Vagina (tissue), 2 donors: ENCODE measurements at places on chromosomes 7 and 10.

- H3K27me3 ChIP-seq: no peaks in the 10 kb centered on the region
- H3K36me3 ChIP-seq: no peaks in the 10 kb centered on the region
- H3K4me1 ChIP-seq: no peaks in the 10 kb centered on the region
- no peak for DNase-seq
- H3K27ac ChIP-seq: no peak overlapping the region
- no peak overlapping the region for H3K4me3 ChIP-seq
These were observed 101.0 kb downstream of the MYL10 start for GRCh38 chr7:101527844-101528667.

- H3K4me3 ChIP-seq: no peak overlapping the region
- no peaks in the 10 kb centered on the region for H3K36me3 ChIP-seq
- H3K27ac ChIP-seq: no peak overlapping the region
- no peaks in the 10 kb centered on the region for H3K4me1 ChIP-seq
- no peaks in the 10 kb centered on the region for H3K27me3 ChIP-seq
These were observed 595.9 kb downstream of the DNAJB6 start for GRCh38 chr7:157932498-157933218.

DNA sequence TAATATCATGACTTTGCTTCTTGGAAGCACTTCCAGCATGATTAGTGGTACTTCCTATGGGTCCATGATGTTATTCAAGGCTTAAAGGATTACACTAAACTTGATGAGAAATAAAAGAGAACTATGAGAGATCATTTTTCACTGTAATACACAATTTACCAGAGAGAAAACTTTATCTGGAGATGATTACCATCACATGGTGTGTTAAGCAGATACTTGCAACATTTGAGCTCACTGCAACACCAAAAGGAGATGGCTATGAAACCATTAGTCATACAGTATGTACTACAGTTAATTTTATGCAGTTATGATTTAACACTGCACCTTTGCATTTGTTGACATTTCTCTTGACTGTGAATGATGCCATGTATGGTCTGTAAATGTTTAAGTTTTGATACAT, 311.3 kb upstream of the AOAH start:
- no peak overlapping the region for H3K27ac ChIP-seq
- peaks cover 21% of the 10 kb centered on the region for H3K4me1 ChIP-seq
- no peaks in the 10 kb centered on the region for H3K36me3 ChIP-seq
- H3K27me3 ChIP-seq: no peaks in the 10 kb centered on the region

DNA sequence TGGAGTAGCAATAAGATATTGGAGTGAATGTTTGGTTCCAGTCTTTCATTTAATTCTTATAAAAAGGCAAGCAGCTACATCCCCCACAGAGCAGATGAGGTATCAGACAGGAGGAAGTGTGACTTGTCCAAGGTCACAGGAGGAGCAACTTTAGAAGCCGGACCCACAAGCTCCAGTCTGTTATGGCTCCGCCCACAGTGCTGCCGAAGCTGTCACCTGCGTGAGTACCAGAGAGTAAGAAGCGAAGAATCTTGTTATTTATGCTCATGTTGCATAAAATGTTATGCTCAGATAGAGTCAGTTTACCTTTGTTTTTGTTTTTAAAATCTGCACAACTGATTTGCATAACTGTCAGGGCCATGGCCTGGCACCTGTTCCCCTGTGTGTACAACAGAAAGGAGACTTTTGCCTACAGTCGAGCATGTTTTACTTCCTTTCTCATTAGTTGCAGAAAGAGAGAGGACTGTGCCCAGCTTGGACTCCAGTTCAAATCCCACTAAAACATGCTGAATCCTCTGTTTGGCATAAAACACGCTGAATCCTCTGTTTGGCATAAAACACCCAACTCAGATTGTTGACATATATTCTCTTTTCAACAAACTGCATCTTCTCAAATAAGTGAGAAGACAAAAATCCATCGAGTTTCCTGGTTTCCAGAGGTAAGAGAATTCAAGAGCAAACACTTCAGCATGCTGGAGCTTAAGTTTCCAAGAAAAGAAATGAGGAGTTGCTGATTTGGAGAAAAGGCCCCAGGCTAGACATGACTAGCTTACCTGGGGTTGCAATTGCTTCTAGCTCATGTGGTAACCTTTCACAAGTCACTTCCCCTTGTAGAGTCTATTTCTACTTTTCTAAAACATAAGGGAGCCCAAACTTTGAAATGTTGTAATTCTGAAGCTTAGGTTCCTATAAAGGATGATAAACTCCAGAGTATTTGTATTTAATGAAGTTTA, 409.8 kb upstream of the ZMIZ1 start:
- no peaks in the 10 kb centered on the region for H3K4me1 ChIP-seq
- no peak overlapping the region for H3K27ac ChIP-seq
- H3K36me3 ChIP-seq: no peaks in the 10 kb centered on the region
- no peak for DNase-seq

GRCh38 chr7:140722254-140722653, 25.7 kb downstream of the NDUFB2 start:
- no peak overlapping the region for H3K4me3 ChIP-seq
- no peak for DNase-seq
- H3K27ac ChIP-seq: no peak overlapping the region
- H3K4me1 ChIP-seq: no peaks in the 10 kb centered on the region

- DNase-seq: no peak
- no peak overlapping the region for H3K4me3 ChIP-seq
- H3K36me3 ChIP-seq: no peaks in the 10 kb centered on the region
These were observed 11.6 kb upstream of the RBP3 start for GRCh38 chr10:47336387-47337134.

- peaks cover 19% of the 10 kb centered on the region for H3K4me1 ChIP-seq
- H3K4me3 ChIP-seq: no peak overlapping the region
- no peaks in the 10 kb centered on the region for H3K36me3 ChIP-seq
- DNase-seq: no peak
- no peak overlapping the region for H3K27ac ChIP-seq
- H3K27me3 ChIP-seq: no peaks in the 10 kb centered on the region
These were observed 19.6 kb downstream of the ABI1 start for GRCh38 chr10:26840938-26841732.

DNA sequence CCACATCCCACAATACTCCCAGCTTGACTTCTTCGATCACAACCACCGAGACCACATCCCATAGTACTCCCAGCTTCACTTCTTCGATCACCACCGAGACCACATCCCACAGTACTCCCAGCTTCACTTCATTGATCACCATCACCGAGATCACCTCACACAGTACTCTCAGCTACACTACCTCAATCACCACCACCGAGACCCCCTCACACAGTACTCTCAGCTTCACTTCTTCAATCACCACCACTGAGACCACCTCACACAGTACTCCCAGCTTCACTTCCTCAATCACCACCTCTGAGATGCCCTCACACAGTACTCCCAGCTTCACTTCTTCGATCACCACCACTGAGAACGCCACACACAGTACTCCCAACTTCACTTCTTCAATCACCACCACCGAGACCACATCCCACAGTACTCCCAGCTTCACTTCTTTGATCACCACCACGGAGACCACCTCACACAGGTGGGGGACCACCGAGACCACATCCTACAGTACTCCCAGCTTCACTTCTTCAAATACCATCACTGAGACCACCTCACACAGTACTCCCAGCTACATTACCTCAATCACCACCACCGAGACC, 8.6 kb downstream of the MUC3A start:
- DNase-seq: peak; percentile 100
- no peak overlapping the region for H3K4me3 ChIP-seq
- H3K27ac ChIP-seq: no peak overlapping the region
- no peaks in the 10 kb centered on the region for H3K27me3 ChIP-seq
- H3K36me3 ChIP-seq: no peaks in the 10 kb centered on the region
- H3K4me1 ChIP-seq: no peaks in the 10 kb centered on the region

DNA sequence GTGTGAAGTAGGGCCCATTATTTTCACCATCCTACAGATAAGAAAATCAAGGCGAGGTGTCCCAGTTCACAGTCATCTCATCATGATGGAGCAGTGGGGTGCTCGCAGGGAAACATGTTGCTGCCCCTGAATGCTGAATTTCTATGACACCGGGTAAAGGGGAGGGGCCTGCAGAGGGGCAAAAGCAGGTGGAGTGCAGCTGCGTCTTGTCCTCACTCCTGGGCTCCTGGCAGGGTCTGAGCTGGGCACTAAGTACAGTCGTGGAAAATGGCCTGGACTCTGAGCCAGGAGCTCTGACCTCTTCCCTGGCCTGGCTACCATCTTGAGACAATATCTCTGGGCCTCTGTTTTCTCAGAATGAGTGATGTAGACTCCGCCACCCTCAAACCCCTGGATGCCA, 253.1 kb upstream of the PITRM1 start:
- H3K27ac ChIP-seq: no peak overlapping the region
- H3K36me3 ChIP-seq: no peaks in the 10 kb centered on the region
- H3K4me3 ChIP-seq: no peak overlapping the region
- DNase-seq: no peak
- no peaks in the 10 kb centered on the region for H3K27me3 ChIP-seq

DNA sequence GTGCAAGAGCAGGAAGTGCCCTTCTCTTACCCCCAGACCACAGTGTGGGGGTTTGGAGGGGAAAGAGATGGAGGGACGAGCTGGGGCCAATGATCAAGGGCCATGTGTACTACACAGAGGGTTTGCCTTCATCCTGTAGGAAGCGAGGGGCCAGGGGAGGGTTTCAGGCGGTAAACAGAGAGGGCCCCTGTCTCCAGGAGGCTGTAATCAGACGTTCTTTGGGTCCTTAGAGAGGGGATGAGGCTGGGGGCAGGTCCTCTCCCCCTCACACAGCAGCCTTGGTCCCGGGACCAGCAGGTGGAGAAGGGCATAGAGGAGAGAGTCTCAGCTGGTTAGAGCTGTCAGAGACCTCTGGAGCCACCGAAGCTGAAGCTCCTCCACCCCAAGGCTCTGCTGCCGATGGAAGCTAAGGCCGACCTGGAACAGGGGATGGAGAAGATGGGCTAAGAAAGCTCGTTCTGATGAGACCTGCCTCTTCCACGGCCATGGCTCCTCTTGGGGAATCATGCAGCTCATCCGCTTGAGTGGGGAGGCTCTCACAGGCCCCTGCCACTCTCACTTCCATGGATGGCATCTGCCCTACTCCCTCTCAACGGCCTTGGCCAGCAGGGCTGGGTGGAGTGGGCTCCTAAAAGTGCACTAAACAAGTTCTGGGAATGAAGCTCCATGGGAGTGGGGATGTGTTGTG, 3.5 kb downstream of the LOXL4 start:
- no peak overlapping the region for H3K4me3 ChIP-seq
- peaks cover 50% of the 10 kb centered on the region for H3K4me1 ChIP-seq
- no peak overlapping the region for H3K27ac ChIP-seq
- H3K27me3 ChIP-seq: no peaks in the 10 kb centered on the region

- H3K27me3 ChIP-seq: no peaks in the 10 kb centered on the region
- DNase-seq: no peak
- H3K4me3 ChIP-seq: no peak overlapping the region
- H3K36me3 ChIP-seq: no peaks in the 10 kb centered on the region
- no peaks in the 10 kb centered on the region for H3K4me1 ChIP-seq
- H3K27ac ChIP-seq: no peak overlapping the region
These were observed 79.0 kb downstream of the PRR15 start for GRCh38 chr7:29642494-29643155.

DNA sequence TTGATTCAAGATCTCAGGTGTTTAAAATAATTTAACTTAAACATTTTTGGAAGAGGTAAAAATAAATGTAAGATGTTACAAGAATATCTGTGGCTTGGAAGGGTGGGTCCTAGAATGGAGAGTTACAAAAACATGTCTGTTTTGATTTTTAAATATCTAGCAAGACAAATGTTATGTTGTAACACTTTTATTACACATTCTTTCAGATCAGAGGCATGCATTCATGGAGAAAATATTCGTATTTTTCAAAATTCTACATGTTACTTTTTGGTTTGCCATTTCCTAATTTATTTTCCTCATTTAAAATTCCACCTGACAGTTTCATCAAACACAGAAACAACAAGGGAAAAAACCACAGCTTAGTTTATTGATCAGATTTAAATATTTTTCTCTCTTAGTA, 10.0 kb downstream of the WBP1L start:
- H3K27ac ChIP-seq: peak overlapping the region; percentile 78
- no peaks in the 10 kb centered on the region for H3K36me3 ChIP-seq
- H3K4me1 ChIP-seq: peaks cover 49% of the 10 kb centered on the region

DNA sequence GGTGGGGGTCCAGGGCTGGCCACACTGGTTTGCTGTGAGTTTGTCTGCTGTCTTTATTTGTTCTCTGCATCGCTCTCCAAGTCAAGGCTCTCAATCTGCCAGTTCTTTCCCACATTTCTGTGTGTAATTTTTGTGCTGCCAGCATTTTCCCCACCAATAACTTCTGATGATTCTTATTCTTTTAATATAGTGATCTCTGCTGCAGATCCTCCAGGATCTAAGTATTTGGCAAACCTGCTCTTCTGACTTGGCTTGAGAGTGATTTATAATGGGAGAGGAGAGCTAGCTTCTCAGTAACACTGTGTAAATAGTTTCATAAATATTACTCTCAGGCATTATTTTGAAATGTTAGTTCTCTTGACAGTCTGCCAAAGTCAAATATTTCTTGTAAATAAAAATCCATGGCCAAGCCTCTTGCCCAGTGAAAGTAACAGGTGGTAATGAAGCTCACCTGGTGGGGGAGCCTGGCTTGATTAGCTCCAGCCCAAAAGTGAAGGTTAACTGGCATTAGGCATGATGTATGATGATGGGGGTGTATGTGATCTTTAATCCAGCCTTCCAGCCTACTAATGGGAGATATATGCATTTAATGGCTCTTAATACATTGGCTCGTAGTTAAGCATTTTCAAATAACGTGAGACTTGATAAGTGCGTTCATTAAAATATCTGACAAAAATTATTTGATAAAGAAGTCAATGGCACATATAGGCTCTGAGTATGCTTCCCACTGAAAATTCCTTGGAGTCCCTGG, 1055.9 kb downstream of the KCNMA1 start:
- H3K4me1 ChIP-seq: peaks cover 18% of the 10 kb centered on the region
- H3K4me3 ChIP-seq: no peak overlapping the region
- H3K36me3 ChIP-seq: no peaks in the 10 kb centered on the region

GRCh38 chr7:101555921-101556275, 73.2 kb downstream of the MYL10 start:
- no peaks in the 10 kb centered on the region for H3K36me3 ChIP-seq
- no peak for DNase-seq
- no peak overlapping the region for H3K4me3 ChIP-seq
- no peaks in the 10 kb centered on the region for H3K27me3 ChIP-seq

GRCh38 chr7:79789584-79790345, 336.3 kb upstream of the MAGI2 start:
- H3K27me3 ChIP-seq: no peaks in the 10 kb centered on the region
- H3K4me3 ChIP-seq: no peak overlapping the region
- H3K36me3 ChIP-seq: no peaks in the 10 kb centered on the region
